Activated naive CD8-positive, alpha-beta T cell treated with anti-CD3 and anti-CD28 coated beads for 36 hours (primary cell): ENCODE measurements at places on chromosomes 5 and 9.

- H3K4me3 ChIP-seq, result no peak overlapping the region
- no peaks in the 10 kb centered on the region for H3K36me3 ChIP-seq
- H3K27me3 ChIP-seq, result peaks cover 7% of the 10 kb centered on the region
- H3K4me1 ChIP-seq, result no peaks in the 10 kb centered on the region
These were observed 84.5 kb upstream of the CER1 start for GRCh38 chr9:14806941-14807520.

DNA sequence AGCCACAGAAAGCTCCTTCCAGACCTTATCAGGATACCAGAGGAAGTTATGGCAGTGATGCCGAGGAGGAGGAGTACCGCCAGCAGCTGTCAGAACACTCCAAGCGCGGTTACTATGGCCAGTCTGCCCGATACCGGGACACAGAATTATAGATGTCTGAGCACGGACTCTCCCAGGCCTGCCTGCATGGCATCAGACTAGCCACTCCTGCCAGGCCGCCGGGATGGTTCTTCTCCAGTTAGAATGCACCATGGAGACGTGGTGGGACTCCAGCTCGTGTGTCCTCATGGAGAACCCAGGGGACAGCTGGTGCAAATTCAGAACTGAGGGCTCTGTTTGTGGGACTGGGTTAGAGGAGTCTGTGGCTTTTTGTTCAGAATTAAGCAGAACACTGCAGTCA is 70.8 kb upstream of the ENTREP1 start:
- H3K4me1 ChIP-seq, result no peaks in the 10 kb centered on the region
- DNase-seq, result no peak
- H3K36me3 ChIP-seq, result no peaks in the 10 kb centered on the region
- H3K27ac ChIP-seq, result no peak overlapping the region

- H3K36me3 ChIP-seq, result no peaks in the 10 kb centered on the region
- H3K27me3 ChIP-seq, result peaks cover under 1% of the 10 kb centered on the region
- no peak for DNase-seq
- H3K4me1 ChIP-seq, result no peaks in the 10 kb centered on the region
- no peak overlapping the region for H3K4me3 ChIP-seq
These were observed 18.1 kb downstream of the ARHGEF37 start for GRCh38 chr5:149599375-149599774.

GRCh38 chr9:125428060-125428901 is 166.7 kb downstream of the GAPVD1 start:
- H3K36me3 ChIP-seq, result no peaks in the 10 kb centered on the region
- no peak overlapping the region for H3K4me3 ChIP-seq
- H3K27me3 ChIP-seq, result no peaks in the 10 kb centered on the region
- DNase-seq, result peak; percentile 48

GRCh38 chr9:79774356-79774755 is 202.6 kb downstream of the TLE4 start:
- H3K27me3 ChIP-seq, result no peaks in the 10 kb centered on the region
- H3K27ac ChIP-seq, result no peak overlapping the region
- H3K4me1 ChIP-seq, result no peaks in the 10 kb centered on the region
- no peak overlapping the region for H3K4me3 ChIP-seq
- no peak for DNase-seq

DNA sequence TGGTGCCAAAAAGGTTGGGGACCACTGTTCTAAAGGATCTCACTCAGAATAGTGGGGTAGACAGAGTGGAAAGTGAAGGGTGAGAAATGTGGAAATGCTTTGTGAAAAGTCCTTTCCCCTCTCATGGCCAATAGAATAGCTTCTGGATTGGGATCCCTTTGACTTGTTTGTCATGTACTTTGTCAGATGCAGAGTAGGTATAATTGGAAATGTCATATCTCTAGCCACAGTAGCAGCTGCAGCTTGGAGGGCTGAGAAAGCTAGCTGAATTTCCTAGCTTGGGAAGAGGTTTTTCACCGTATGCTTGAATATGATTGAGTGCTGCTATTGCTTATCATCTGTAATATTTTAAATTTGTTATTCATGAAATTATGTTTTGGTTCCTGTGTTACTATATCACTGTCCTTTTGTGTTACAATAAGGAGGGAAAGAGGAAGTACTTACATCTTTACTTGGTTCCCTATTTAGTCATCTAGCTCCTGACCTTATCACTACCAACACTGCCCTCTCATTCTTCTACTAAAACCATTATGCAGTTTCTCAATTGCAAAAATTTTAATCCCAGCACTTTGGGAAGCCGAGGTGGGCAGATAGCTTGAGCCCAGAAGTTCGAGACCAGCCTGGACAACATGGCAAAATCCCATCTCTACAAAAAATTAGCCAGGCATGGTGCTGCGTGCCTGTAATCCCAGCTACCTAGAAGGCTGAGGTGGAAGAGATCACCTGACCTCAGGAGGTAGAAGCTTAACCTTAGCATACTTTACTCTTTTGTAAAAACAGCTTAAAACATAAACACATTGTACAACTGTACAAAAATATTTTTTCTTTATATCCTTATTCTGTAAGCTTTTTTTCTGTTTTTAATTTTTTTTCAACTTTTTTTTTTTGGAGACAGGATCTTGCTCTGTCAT is 12.4 kb downstream of the SLC30A5 start:
- H3K4me1 ChIP-seq, result peaks cover 2% of the 10 kb centered on the region
- DNase-seq, result no peak

DNA sequence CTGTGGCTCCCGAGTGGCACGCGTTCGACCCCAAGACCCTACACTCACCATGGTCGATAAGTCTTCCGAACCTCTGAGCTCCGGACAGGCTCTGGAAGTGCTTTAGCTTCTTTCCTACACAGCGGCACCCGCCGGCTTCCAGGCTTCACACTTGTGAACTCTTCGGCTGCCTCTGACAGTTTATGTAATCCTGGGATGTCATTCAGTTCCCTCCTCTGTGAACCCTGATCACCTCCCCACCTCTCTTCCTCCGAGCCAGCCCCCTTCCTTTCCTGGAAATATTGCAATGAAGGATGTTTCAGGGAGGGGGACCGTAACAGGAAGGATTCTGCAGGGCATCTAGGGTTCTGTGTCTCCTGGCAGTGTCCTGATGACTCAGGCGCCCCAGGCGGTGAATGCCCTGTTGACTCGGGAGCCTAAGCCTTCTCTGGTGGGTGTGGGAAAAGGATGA is at the start of gene CD14:
Gene CD14 (minus strand): TSS at position 155 of the 451 bp plus-strand sequence. CDS start 104 bp downstream, at position 51.
- peak within 1 kb of the TSS; percentile 69 for H3K27ac ChIP-seq
- no peaks in the 10 kb centered on the region for H3K36me3 ChIP-seq
- DNase-seq, result no peak
- peaks cover 23% of the 10 kb centered on the region for H3K27me3 ChIP-seq
- H3K4me3 ChIP-seq, result peak within 1 kb of the TSS; percentile 82
- H3K4me1 ChIP-seq, result peaks cover 32% of the 10 kb centered on the region

GRCh38 chr5:16754086-16754485 is 137.3 kb upstream of the RETREG1 start:
- no peak overlapping the region for H3K4me3 ChIP-seq
- DNase-seq, result no peak
- no peak overlapping the region for H3K27ac ChIP-seq
- no peaks in the 10 kb centered on the region for H3K36me3 ChIP-seq
- H3K4me1 ChIP-seq, result no peaks in the 10 kb centered on the region

DNA sequence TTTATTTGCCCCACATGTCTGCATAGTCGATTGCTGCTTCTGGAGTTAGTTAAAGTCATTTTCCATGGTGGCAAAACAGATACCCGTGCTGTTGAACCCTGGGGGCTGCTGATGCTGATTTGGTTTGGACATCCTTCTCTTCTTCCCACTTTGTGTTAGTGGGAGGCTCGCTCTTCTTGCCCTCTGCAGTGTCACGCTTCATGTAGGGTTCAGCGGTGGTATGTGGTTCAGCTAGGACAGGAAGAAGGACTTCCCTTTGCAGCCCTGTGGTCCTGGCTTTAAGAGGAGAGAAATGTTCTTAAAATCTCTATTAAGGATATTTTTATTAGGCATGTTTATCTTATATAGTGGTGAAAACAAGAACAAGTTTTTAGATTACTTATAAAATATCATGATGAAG is 36.2 kb downstream of the SLC36A1 start:
- H3K4me1 ChIP-seq, result no peaks in the 10 kb centered on the region
- peaks cover 13% of the 10 kb centered on the region for H3K36me3 ChIP-seq
- no peak for DNase-seq
- no peak overlapping the region for H3K4me3 ChIP-seq
- H3K27me3 ChIP-seq, result no peaks in the 10 kb centered on the region

DNA sequence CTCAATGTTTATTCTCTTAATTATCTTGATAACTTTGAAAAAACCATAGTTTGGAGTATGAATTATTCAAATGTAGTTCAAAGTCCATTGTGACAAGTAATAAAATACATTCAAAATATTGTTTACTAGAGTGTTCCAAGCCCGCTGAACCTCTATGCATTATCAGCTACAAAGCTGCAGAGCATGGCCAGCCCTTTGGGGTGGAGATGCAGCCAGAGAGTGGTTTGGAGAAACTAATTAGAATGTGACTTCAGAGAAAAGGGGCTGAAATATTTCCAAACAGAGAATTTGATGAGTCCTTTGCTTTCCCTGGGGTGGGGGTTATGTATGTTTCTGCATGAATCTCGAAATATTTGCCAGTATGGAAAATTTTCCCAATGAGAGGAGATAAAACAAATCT is 211.3 kb downstream of the NTRK2 start:
- no peaks in the 10 kb centered on the region for H3K27me3 ChIP-seq
- no peak overlapping the region for H3K27ac ChIP-seq

DNA sequence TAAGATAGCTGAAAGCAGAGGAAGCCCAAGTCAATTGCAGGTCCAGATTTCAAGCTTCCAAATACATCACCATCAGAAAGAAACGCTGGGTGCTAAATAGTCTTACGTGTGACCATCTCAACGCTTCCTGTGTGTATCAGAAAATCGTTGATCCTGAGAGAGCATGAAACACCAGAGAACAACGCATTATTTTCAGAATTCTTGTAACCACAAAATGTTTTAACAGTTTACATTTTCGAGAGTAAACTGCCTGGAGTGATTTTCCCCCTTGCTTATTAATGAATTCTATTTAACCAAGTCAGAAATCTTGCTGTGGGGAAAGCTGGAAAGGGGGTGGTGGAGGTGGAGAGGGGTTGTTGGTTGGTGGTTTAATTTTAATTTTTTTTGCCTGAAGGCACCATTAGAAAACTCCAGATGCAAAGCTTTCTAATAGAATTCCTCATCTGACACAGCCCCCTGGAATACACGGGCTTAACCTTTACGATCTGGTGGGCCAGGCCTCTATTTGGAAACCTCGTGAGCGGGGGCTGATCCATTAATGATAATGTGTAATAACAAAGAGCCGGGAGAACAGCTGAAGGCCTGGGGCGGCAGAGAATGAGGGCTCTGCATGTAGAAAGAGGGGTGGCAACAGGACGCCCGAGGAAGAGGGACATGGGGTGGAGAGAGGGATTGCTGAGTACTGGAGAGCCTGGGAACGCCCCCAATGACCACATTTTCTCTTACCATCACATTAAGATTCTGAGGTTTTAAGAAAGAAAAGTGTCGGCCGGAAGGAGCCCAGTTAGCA is 124.5 kb upstream of the NFIB start:
- H3K4me1 ChIP-seq, result no peaks in the 10 kb centered on the region
- H3K36me3 ChIP-seq, result no peaks in the 10 kb centered on the region
- peaks cover 4% of the 10 kb centered on the region for H3K27me3 ChIP-seq
- H3K27ac ChIP-seq, result no peak overlapping the region
- DNase-seq, result no peak

- H3K4me1 ChIP-seq, result no peaks in the 10 kb centered on the region
- H3K36me3 ChIP-seq, result peaks cover 11% of the 10 kb centered on the region
- H3K27ac ChIP-seq, result no peak overlapping the region
- H3K27me3 ChIP-seq, result no peaks in the 10 kb centered on the region
- DNase-seq, result no peak
- H3K4me3 ChIP-seq, result no peak overlapping the region
These were observed 37.3 kb upstream of the TENT4A start for GRCh38 chr5:6675784-6676491.

GRCh38 chr9:134969156-134970045 is 51.7 kb upstream of the FCN1 start:
- H3K27ac ChIP-seq, result no peak overlapping the region
- no peaks in the 10 kb centered on the region for H3K36me3 ChIP-seq
- no peak overlapping the region for H3K4me3 ChIP-seq
- no peaks in the 10 kb centered on the region for H3K4me1 ChIP-seq

DNA sequence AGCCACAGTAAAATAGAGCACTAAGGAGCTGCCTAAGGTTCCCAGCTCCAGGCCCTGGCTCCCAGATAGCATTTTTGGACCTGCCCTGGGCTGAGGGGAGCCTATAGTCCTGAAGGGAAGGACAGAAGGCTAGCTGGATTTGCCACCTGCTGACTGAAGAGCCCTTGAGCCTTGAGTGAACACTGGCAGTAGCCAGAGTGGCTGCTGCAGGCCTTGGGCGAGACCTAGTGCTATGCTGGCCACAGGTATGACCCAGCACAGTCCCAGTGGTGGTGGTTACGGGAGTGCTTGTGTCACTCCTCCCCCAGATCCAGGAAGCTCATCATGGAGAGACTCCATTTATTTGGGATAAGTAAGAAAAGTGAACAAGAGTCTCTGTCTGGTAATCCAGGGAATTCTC is 10.3 kb upstream of the STX17 start:
- no peak overlapping the region for H3K27ac ChIP-seq
- no peaks in the 10 kb centered on the region for H3K36me3 ChIP-seq
- peaks cover 26% of the 10 kb centered on the region for H3K27me3 ChIP-seq
- DNase-seq, result no peak
- H3K4me1 ChIP-seq, result no peaks in the 10 kb centered on the region

GRCh38 chr9:27638716-27639115 is 65.4 kb upstream of the C9orf72 start:
- H3K36me3 ChIP-seq, result no peaks in the 10 kb centered on the region
- no peak overlapping the region for H3K4me3 ChIP-seq
- no peaks in the 10 kb centered on the region for H3K27me3 ChIP-seq
- H3K27ac ChIP-seq, result no peak overlapping the region
- H3K4me1 ChIP-seq, result peaks cover 2% of the 10 kb centered on the region
- no peak for DNase-seq

DNA sequence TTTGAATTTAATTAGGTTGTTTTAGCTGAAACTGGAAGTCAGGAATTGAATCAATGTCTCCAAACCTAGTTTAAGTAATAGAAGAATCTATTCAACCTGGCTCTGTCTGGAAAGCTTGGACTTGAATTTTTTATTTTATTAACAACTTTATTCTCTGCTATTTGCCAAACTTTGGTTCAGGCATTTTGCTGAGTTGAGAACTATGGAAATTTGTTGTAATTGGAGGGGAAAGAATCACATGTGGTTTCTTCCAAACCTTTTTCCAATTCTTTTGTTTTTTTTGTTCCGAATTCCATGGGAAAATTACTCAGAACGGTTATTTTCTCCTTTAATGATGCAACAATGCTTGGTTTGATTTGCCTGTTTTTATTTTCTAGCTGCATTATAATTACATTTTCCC is 98.2 kb upstream of the RPS23 start:
- H3K27ac ChIP-seq, result no peak overlapping the region
- H3K4me1 ChIP-seq, result peaks cover 8% of the 10 kb centered on the region
- H3K27me3 ChIP-seq, result peaks cover 4% of the 10 kb centered on the region
- H3K4me3 ChIP-seq, result no peak overlapping the region
- DNase-seq, result no peak
- H3K36me3 ChIP-seq, result peaks cover 5% of the 10 kb centered on the region
